ENCODE measurements at places on chromosomes 3 and 15.

GRCh38 chr3:152173627-152174026 is 95.1 kb upstream of the MBNL1 start:
- no peak for DNase-seq

GRCh38 chr3:197994736-197995135 is 34.7 kb downstream of the LMLN start:
- no peak for DNase-seq

- DNase-seq = no peak
Measured at GRCh38 chr3:79203144-79203519, 564.7 kb downstream of the ROBO1 start.

DNA sequence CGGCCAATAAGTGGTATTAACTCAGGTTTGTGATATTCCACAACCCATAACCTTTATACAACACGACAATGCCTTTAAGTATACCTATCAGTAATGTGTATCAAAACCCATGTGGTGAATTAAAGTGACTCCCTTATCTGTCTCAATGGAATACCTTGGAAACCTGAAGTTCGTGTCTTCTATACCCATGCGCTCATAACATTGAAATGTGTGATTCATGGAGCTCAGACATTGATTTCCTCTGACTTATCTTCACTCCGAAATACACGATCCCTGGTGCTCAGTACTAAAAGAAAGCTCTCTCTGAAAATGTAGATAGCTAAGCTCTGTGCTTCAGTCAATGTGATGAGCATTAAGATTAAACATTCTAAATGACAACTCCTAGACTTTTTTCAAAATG is 140.3 kb downstream of the TBC1D5 start:
- DNase-seq = no peak

DNA sequence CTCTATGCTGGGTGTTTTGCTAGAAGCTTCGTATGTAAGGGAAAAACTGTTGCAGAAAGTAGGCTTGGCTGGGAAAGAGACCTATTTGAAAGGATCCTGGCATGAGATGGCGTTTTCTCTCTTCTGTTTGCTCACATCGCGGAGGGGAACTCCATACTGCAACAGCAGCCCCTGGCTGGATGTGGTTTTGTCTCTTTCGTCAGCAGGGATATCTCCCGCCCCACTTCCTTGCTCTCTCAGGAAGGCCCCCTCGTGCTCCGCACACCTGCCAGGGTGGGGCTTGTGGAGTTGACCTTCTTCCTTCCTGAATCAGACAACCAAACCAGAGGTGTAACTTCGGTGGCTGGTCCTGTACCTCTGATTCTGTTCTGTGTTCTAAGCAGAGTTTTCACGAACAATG is 26.4 kb upstream of the MYZAP start:
- DNase-seq = peak; percentile 29

DNA sequence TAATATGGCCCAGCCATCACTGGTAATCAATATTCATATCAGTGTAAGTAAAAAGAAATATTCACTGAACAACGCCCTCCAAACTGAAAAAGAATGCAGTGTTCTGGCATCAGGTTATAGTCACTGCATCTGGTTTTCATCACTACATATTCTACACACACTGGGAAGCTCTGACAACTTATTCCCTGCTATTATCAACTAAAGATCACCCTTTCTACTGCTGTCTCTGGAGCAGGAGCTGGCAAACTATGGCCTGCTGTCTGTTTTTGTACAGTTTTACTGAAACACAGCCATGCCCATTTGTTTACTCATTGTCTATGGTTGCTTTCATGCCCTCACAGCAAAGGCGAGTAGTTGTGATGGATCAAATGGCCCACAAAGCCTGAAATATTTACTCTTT is 35.3 kb downstream of the TUBGCP4 start:
- no peak for DNase-seq

DNA sequence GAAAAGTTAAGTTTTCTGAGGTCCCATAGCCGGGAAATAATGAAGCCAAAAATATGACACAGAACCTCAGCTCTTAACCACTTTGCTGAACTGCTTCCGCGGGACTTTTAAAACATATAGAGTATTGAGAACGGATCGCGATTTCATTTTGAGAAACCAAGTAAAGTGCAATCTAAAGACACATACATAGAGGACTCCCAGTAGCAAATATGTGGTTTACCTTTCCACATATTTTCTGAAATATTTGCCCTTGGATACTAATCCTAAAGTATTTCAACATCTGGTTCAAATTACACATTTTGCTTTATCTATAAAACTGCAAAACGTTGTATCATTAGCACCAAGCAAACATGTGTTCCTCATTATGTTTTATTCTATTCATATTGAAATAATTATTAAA is 776.5 kb downstream of the ROBO2 start:
- DNase-seq = no peak

GRCh38 chr15:73677146-73677607 is 7.0 kb upstream of the CD276 start:
- no peak for DNase-seq

DNA sequence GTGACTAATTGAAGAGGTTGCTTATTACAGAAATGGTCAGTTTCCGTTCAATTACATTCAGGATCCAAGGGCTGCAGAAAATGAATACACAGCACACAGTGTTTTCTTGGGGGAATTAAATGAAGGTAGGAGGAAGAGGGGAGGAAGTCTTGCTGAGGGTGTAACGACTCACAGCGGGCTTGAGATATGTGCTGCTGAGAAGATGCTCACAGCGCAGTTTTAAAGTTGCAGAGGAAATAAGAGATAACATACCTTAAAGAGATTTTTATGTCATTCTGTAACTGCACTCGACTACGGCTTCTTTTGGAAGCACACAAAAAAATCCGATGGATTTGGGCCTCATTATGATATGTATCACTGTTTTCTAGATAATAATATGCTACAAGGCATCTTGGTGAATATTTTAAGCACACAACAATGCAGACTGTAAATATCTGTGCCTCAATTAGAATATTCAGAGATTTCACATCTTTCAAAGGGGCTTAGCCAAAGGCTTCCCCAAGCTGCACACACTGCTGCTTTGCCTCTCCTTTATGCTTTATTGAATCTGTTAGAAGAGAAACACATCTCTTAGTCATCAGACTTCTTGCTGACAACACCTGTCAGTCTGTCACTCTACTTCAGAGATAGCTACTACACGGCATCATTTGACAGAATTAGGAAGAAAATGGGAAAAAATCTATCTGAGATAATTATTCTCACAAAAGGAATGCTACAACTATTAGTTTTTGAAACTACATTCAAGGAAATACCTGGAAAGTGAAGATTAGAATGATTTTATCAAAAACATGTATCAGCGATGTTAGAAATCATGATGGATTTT is 773.2 kb downstream of the OTOL1 start:
- no peak for DNase-seq

GRCh38 chr3:197139586-197139985 is 110.0 kb upstream of the MELTF start:
- DNase-seq = no peak

DNA sequence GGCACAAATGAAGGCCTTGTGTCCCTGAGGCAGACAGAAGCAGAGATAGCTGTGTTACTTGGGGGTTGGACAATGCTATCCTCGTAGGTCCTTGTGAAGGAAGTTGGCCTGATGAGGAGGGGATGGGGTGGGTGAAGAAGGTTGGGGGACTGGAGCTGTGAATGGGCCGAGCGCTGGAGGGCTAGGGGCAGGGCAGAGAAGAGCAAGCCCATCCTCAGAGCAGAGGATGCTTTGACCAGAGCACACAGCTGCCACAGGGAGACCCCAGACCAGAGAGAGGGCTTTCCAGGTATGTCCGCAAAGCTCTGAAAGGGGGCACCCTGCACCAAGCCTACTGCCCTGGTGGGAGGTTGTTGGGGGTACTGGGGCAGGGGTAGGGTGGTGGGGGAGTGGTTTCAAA is 5.7 kb upstream of the TBC1D2B start:
- no peak for DNase-seq

DNA sequence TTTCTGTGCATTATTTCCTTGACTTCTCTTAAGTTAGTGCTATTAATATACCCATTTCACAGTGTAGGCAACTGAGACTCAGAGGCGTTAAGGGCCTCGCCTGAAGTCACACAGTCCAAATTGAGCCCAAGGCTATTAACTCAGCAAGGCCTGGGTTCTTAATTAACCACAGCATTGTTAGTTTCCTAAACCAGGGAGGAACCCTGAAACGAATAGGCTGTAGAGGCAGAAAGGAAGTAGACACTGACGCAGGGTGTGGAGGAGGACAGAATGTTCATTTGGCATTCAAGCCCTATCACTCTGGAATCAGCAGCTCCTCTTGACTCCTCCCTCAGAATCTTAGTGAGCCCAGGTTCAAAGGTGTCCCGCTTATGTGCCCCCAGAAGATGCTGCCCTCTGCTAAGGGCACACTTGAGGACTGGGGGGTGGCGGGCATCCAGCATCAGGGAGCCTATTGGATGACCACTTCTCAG is 13.9 kb downstream of the ARHGEF3 start:
- DNase-seq = no peak

GRCh38 chr3:188202358-188203138 is 48.6 kb downstream of the LPP start:
- no peak for DNase-seq

- DNase-seq = no peak
Measured at GRCh38 chr3:41198526-41198925, 779 bp upstream of the CTNNB1 start.

All from GF-D8 (cell line).